Mesenteric fat pad (tissue), 1 donor: ENCODE measurements at places on chromosomes 11 and 22.

DNA sequence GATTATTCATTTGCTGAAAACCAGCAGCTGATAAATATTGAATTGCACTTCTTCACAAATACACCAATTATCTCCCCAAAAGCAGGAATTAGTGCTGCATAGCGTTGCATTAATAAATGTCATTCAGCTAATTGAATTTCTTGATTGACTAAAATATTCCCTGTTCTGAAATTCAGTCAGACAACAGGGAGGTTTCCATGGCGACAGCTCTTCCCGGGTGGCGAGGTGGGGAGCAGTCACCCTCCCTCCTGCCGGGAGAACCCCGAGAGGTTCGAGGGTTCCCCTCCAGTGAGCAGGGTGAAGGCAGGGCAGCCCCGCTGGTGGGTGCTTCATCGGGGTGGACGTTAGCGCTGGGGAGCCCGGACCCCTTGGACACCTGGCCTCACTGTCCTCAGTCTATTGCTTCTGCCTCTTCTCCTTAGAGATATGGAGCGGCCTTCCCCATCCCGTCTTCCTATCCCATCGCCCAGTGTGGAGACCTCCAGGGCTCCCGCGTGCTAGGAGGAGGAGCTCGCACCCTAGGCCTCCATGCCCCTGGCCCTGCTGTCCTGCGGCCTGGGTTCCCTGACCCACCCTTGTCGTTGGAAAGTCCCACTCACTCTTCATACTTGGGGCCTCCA lies 983.5 kb downstream of the BRD1 start:
- no peak for DNase-seq

DNA sequence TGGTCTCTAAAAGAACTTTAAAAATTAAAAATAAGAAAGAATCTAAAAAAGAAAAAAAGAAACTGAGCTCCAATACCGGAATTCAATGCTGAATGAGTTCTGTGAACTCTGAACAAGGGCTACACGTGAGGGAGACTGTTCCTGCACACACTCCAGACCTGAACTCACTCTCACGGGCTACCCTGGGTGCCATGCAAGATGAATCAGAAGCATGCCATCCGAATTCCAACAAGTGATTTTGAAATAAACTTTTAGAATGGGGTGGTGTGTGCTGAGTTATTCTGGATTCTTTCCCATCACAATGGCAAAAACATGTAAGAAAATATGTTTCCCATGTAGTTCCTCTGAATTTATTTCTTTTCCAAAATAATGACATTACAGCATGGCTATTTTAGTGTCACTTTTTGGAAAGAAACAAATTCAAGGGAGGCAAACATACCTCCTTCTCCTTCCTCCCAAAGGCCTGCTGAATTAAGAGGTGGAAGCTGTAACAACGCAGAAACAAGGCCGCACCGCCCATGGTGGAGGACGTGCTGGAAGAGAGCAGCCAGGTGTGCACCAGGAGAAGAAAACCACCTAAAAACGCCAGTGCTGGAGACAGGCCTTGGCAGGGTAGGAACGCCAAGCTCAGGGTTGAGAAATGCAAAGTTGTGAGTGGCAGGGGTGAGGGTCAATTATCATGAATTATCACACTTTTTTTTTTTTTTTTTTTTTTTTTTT lies 63.2 kb upstream of the ARFGAP3 start:
- DNase-seq: no peak

DNA sequence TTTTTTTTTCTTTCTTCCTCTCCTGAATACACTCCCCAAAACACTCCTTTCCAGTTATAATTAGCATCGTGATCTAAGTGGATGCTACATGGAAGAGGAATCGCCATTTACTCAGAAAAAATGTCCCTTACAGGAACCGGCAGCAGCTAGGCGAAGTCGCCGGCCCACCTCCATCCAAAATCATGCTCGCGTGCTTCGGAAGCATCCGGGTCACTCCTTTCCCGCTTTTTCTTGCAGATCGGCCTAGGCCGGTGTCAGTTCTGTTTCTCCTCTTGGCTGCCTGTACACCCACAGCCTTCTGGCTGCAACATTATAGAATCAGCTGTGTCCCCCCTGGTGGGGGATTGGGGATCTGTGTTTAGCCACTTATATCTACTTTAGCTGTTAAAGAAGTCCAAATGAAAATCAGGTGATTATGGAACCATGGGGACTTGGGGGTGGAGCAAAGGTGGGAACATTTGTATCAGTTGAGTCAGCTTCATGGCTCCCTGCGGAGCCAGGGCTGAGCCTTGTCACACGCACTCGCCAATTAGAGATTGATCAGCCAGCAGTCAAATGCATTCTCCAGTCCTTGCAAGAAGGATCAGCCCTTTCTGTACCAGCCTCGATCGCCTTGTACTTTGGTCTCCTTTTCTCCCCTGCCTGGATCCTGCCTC lies 36.3 kb downstream of the ASRGL1 start:
- DNase-seq: no peak

GRCh38 chr22:43081968-43082367 lies 7.2 kb downstream of the TTLL1 start:
- no peak for DNase-seq

- DNase-seq: no peak
These were observed 16.8 kb upstream of the RGL4 start for GRCh38 chr22:23673826-23674690.

GRCh38 chr11:122617297-122617696 lies 38.2 kb upstream of the UBASH3B start:
- no peak for DNase-seq

- no peak for DNase-seq
These were observed 60.1 kb downstream of the SCN3B start for GRCh38 chr11:123594188-123594901.

GRCh38 chr22:23176645-23177027 lies 3.7 kb upstream of the BCR start:
- no peak for DNase-seq

DNA sequence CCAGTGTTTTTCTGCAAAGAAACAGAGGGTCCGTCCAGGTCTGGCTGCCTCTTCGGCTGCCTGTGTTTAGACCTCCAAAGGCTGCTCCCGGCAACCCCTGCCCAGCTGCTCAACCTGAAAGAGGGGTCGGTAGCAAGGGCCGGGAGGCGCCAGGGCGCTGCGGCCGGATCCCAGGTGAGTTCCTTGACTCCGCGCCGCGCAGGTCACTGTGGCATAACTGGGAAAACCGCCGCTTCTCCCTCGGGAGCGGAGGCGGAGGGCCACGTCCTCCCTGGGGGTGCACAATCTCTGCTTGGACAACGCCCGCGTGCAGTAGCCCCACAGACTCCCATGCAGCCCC lies 1.0 kb upstream of the BRSK2 start:
- DNase-seq: no peak

DNA sequence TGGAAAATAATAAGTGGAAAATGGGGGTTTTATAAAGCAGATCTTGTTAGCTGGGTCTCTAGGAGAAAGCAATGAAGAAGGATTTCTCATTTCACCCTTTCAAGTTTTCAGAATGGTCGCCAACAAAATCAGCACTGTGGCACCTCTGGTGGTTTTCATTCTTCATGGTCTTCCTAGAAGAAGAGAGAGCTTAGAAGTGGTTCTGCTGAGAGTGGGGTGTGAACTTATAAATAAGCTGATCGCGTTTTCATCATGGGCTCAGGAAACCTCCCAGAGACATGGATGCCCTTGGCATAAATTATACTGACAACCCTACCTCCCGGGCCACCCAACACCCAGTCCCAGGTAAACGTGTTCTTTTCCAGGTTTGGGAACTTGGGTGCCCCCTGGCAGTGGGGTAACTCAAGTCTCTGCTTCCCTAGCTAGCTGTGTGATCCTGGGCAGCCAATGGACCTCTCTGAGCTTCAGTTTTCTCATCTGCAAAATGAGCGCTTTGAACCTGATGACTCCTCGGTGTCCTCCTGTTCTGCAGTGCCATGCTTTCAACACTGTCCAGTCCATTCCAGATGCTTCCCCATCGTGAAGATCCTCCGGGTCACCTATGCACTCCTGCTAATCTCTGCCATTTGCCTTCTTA lies 72.6 kb upstream of the GRAMD1B start:
- DNase-seq: no peak

DNA sequence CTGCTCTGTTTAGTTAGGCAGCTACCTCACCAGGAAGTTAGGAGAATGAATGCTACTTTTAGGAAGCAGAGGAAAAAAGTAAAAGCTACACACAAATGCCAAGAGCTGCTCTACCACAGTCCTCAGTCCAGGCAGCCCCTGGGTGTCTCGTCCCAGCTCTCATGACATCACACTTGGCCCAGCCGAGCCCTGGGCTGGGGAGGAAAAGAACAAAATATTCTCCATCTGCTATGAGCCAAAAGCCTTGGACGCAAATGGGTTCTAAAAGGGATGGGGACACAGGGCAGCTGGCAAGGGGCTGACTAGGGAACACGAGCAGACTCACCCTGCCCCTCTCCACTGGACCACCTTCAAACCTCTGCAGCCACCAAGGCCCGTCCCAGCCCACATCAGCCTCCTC lies 26.1 kb downstream of the TMEM184B start:
- DNase-seq: no peak

GRCh38 chr22:46794067-46794466 lies 31.6 kb downstream of the TBC1D22A start:
- peak; percentile 69 for DNase-seq

- DNase-seq: no peak
These were observed 31.7 kb downstream of the PGM2L1 start for GRCh38 chr11:74366576-74366975.

DNA sequence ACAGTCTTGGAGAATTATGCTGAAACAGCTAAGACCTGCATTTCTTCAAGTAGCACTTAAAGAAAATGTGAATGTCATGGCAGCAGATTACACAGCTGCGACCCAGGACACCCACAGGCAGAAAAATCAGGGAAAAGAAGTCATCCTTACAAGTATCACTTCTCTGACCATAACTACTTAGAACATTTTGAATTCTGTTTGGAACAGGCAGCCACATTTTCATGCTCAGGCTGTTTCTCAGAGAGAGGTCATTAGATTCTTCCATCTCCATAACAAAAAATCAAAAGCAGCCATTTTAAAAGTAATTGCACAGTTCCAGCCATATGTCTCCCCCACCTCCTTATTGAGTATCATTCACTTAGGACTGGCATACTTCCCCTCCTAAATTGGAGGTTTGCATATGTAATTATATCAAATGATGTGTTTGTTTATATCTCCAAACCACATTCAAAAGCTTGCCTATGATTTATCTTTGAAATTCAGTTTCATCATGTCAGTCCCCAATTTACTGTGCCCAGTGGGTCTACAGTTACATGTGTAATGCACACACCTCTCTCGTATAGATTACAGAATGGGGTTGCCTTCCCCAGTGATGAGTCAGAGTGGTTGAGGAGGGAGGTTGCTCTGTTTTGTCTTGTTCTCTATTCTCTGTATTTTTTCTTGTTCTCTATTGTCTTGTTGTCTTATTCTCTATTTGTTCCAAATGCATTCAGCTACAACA lies 276.5 kb upstream of the MTNR1B start:
- no peak for DNase-seq
